Activated naive CD4-positive, alpha-beta T cell treated with Interleukin-2 at 50 U/mL for 16 hours (primary cell): ENCODE measurements at places on chromosomes 3 and 15.

DNA sequence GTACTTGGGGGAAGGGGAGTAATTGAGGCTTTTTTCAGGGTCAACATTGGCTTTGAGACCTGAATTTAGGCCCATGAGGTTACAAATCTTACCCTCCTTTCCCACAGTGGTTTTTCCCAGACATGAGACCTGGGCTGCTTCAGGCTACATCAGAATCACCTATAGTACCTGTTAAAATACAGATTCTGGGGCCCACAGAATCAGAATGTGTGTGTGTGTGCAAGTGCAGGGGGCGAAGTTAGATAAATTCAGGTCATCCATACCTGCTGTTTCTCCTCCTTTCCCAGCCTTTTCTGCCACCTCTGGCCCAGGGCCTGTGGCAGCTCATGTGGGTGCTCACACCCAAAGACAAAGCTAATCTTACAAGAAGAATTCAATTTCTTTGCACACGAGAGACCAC lies 110.5 kb downstream of the RAB11A start:
- no peak for DNase-seq

DNA sequence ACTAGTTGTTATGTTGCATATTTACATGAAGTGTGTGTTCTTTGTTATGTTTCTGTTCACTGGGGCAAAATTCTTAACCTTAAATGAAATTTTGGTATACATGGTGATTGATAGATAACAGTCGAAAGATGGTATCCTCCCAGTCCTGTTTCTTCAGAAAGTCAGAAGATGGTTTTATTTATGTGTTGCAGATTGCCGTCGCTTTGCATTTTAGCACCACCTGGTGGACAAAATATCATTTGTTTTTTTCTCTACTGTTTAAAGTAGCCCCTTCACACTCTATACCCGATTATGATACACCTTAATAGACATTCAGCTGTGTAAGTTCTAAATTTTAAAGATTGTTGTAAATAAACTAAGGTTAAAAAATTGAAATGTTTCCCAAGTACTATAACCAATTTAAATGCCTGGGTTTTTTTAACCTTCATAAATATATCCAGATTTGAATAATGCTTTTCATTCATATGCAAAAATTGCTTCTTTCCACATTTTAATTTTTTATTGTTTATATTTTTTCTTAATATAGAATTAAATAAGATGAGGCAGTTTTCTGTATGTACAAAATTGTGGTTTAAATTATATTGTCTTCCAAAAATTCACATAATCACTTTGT lies 152.2 kb downstream of the ALCAM start:
- peak; percentile 2 for DNase-seq

GRCh38 chr3:170728181-170728580 lies 141.8 kb downstream of the RPL22L1 start:
- no peak for DNase-seq

- DNase-seq = no peak
Observed at GRCh38 chr3:45679805-45680204, 9.4 kb upstream of the SACM1L start.

DNA sequence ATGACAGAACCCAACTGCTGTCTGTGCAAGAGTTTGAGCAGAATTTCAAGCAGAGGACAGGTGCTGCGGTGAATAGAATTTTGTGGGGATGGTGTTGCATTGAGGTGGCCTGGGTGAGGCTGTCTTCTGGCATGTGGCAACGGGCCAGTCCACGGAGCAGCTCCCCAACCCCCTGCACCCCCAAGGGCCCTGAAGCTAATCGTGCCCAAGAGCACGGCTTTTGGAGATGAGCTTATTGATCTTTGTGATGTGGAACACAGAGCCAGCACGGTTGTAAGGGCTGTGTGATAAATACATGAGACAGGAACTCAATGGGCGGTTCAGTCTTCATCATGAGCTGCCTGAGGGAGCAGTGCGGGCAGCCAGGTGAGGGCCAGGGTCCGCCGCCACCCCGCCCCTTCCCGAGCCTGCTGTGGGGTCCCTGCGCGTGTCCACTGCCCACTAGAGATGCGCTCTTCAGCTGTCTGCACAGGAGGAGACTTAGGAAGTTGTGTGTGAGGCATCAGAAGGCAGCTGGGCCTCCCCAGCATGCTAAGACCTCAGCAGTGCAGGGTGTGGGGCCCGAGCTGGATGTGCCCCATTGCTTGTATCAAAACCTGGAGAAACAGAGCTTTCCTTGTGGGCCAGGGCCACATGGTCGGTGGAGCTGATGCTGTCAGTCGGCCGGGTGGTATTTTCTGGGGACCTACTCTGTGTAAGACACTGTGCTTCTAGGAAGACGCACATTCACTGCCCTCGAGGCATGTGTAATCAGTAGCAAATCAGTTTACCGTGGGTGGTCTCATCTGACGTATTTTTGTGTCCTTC lies 90.5 kb downstream of the CHRNA7 start:
- DNase-seq = no peak

- peak; percentile 13 for DNase-seq
Observed at GRCh38 chr15:99438691-99439523, 126.9 kb upstream of the MEF2A start.

- no peak for DNase-seq
Observed at GRCh38 chr15:65806397-65806796, 14.3 kb upstream of the DENND4A start.

DNA sequence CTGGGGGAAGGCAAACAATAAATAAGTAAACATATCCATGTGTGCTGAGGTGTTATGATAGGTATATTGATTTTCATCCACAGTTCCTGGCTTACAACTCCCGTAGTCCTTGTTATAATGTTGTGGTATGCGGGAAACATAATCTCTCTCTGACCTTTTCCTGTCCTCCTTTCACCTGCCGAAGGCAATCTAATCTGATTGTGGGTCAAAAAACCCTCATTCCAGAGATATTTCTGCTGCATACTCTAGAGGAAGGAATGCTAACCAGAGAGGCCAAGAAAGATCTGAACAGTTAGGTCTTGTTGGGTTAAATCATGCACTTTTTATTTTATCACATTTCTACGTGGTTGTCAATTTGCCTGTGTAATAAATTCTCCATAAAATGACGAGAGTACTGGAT lies 383.6 kb upstream of the SEMA6D start:
- DNase-seq = no peak

- no peak for DNase-seq
Observed at GRCh38 chr3:148066802-148067201, 630.9 kb upstream of the AGTR1 start.

DNA sequence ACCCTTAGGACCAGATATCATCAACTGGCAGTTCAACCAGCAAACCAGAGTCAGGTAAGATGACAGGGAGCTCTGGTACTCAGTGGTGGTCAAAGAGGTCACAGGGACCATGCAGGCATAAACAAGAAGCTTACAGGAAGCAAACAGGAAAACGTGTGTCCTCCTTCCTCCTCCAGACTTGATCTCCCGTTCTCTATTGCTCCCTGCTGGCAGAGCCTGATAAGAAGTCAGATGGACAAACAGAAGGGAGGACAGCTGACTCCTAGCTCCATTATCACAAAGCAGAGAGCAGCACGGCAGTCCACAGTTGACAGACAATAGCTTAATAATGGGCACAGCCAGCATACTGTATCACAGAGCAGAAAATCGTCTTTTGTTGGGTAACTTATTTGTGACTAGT lies 156.5 kb upstream of the SLC2A2 start:
- DNase-seq = no peak

GRCh38 chr15:91942720-91943394 lies 89.3 kb downstream of the SLCO3A1 start:
- peak; percentile 31 for DNase-seq

DNA sequence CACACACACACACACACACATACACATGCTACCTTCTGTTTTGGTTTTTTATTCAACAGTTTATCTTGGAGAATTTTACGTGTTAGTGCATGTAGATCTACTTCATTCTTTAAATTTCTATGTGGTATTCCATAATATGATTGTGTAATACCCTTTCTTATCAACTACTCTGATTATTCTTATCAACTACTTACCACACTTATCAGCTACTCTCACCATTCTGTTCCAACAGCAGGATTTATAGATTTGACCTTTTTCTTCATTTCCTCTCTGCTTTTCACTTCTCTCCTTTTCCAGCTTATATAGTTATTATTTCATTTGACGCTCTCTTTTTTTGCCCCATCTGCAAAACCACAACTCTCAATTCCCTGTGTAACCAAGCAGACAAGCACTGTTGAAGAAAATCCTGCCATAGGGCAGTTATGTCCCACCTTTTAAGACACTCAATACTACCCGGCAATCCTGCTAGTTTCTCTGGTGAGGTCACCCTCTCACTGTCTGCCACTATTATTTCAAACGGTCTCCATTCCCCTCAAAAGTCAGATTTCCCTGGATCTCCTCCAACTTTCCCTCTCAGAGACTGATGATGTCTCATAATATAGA lies 56.9 kb upstream of the SATB1 start:
- no peak for DNase-seq

- no peak for DNase-seq
Observed at GRCh38 chr3:112379020-112379690, 46.2 kb downstream of the CD200 start.

GRCh38 chr3:98722389-98722788 lies 40.8 kb upstream of the ST3GAL6 start:
- DNase-seq = no peak

GRCh38 chr3:120350401-120350941 lies 1.3 kb upstream of the LRRC58 start:
- DNase-seq = no peak

DNA sequence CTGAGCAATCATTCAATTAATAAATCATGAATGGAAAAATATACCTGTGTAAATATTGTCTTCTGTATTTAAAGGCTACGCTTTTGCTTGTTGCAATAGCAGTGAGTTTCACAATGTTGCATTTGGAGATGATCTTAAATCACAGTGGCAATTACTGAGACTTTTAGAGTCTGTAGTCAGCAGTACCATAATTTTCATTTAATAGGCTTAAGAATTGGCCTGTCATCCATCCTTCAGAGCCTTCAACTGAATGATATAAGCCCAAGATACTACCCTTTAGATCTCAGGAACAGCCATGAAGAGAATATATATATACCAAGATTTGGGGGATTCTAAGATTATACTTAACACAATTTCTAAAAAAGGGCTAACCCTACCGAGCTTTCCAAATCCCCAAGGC lies 458.1 kb downstream of the GBE1 start:
- no peak for DNase-seq

DNA sequence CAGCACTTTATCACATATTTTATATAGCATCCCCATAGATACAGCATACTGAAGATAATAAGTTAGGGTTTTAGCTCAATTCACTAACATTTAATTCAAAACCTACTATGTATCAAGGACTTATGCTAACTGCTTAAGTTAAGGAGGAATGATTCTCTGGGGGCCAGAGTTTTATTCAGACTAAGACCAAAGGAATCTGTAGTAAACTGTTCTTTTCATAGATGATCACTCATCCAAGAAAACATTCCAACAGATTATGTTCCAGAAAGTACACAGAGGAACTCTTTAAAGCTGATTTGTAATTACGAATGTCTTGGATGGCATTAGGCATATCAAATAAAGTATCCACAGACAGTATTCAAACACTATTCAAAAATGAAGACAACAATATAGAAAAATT lies 226.4 kb downstream of the SCAPER start:
- DNase-seq = no peak

DNA sequence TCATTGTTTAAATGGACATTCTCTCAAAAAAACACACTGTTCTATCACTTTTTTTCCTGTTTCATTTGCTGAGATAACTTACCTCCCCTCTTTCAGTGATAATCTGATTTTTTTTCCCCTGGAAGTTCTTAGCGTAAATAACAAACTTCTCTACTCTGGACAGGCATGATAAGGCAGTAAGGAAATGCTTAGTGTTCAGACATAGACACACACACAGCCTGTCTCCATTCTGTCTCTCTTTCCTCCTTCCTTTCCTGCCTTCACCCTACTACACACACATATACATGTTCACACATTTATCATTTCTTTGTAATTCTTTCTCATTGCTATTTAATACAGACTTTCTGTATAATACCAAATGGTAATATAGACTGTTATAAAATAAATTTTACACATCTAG lies 470.8 kb upstream of the ROBO1 start:
- no peak for DNase-seq

GRCh38 chr3:113251817-113252216 lies 40.5 kb downstream of the BOC start:
- DNase-seq = no peak

DNA sequence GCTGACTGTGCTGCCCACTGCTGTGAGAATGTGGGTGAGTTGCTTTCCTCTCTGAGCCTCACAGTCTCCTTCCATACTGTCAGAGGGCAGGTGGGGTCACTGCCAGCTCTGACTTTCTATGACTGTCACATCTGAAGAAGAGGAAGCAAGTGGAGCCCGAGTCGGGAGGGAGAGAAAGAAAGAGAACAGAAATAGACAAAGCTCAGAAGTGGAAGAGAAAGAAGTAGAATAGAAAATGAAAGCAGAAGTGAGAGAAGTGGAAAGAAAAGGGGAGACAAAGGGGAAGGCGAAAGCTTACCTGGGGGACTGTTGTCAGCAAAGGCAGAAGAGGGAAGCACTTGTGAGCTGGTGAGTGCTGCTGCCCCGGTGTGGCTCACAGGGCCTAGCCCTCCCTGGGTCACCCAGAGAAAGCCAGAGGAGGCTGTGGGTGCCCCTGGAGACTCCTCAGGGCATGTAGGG lies 57.9 kb downstream of the EPHB1 start:
- DNase-seq = no peak

DNA sequence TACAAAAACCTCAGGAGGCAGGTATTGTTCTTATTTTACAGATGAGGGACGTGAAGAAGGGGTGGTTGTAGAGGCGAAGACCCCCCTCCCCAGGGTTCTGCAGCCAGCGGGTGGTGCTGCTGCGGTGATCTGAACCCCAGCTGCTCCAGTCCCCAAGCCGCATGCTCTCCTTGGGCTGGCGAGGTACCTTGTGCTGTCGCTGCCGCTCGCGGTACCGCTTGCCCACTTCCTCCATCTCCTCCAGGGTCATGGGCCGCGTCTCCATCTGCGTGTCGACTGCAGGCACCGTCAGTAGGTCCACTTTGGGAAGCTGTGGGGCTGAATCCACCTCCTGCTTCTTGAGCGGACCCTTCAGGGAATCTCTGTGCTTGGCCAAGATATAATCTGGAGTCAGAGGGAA lies 17.5 kb downstream of the EFCAB12 start:
- DNase-seq = no peak

DNA sequence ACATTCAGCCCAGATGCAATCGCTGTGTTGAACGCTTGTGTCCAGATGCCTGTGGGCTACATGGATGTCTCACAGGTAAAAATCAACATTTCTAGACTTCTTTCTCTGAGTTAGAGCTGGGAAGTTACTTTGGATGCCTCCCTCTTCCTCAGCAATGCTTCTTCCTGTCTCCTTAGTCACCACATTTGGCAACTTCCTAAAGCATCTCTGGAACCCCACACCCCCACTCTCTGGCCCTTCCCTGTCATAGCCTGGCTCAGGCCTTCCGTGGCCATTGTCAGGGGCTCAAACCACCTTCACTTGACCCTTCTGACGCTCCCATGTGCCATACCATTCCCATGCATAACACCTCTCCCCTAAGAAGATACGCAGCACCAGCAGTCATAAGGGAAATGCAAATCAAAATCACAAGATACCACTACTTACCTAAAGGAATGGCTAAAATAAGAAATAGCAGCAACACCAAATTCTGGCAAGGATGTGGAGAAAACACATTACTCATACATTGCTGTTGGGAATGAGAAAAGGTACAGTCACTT lies 21.6 kb upstream of the RGMA start:
- no peak for DNase-seq
